ENCODE measurements at places on chromosomes 4 and X.

- DNase-seq: no peak
These were observed 29.3 kb downstream of the DAPP1 start for GRCh38 chr4:99845708-99846469.

DNA sequence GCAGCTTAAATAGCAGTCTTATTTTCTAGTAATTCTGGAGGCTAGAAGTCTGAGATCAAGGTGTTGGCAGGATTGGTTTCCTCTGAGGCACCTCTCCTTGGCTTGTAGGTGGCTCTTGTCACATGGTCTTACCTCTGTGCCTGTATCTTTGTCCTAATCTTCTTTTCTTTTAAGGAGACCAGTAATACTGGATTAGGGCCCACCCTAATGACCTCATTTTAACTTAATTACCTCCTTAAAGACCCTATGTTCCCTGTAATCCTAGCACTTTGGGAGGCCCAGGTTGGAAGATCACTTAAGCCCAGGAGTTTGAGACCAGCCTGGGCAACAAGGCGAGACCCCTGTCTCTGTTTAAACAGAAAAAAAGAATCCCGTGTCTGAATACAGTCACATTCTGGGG lies 38.9 kb downstream of the ARHGAP10 start:
- DNase-seq: no peak

DNA sequence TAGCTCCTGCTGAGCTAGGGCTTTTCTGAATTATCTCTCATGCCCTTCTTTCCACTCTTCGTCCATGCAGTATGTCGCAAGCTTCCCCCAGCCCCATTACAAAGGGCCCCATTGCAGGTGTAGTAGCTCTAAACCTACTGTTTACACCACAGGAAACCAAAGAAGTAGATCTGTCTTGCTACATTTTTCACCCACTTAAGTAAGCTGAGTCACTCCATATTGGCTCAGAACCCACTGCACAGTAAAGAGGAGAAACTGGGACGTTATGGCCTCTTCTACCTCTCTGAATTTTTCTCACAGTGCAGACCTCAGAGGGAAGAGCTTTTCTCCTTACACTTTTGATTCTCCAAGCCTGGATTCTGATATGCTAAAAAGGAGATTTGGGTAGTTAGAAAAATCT lies 200.2 kb downstream of the SMARCA1 start:
- DNase-seq: no peak

- DNase-seq: no peak
These were observed 56.4 kb downstream of the DCX start for GRCh38 chrX:111355523-111356115.

GRCh38 chr4:40722576-40723161 lies 27.1 kb upstream of the NSUN7 start:
- DNase-seq: no peak

GRCh38 chrX:118360429-118361125 lies 14.7 kb downstream of the WDR44 start:
- DNase-seq: no peak

DNA sequence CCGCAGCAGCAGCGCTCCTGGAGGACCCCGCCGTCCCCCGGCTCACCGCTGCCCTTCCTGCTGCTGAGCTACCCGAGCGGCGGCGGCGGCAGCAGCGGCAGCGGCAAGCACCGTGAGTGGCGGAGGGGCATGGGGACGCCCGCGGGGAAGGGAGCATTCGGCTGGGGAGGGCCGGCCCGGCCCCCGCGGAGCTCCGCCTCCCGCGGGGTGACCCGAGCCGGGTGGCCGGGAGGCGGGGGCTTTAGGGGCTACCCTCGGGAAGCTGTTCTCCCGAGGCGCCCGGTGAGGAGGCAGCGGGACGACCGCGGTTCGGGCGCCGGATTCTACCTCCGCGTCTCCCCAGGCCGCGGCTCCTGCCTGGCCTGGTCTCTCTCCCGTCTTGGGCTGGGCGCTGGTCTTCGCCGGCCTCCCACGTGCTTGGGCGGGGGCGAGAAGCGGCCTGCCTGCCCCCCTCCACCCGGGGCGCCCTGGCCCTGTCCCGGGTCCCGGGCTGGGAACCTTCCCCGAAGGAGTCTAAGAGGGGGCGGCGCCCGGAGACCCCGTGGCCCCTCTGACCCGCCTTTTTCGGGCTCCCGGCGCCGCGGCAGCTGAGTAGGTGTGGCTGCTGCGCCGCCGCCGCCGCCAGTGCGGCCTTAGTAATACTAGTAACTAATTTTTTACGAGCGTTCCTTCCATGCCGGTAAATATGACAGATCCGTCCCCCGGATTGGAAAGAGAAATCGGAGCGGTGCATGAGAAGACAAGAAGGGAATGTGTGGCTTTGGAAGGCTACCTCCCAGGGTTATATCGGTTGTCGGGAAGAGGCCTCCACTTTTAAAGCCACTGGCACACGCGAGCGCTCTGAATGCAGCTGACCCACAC lies 16.4 kb upstream of the RUFY3 start:
- DNase-seq: peak; percentile 41

GRCh38 chrX:56920338-56920997 lies 74.9 kb downstream of the SPIN3 start:
- DNase-seq: no peak

- no peak for DNase-seq
These were observed 13.8 kb downstream of the GEMIN8 start for GRCh38 chrX:14015941-14016340.

- peak; percentile 53 for DNase-seq
These were observed 41.2 kb downstream of the LONRF3 start for GRCh38 chrX:119015407-119016237.

DNA sequence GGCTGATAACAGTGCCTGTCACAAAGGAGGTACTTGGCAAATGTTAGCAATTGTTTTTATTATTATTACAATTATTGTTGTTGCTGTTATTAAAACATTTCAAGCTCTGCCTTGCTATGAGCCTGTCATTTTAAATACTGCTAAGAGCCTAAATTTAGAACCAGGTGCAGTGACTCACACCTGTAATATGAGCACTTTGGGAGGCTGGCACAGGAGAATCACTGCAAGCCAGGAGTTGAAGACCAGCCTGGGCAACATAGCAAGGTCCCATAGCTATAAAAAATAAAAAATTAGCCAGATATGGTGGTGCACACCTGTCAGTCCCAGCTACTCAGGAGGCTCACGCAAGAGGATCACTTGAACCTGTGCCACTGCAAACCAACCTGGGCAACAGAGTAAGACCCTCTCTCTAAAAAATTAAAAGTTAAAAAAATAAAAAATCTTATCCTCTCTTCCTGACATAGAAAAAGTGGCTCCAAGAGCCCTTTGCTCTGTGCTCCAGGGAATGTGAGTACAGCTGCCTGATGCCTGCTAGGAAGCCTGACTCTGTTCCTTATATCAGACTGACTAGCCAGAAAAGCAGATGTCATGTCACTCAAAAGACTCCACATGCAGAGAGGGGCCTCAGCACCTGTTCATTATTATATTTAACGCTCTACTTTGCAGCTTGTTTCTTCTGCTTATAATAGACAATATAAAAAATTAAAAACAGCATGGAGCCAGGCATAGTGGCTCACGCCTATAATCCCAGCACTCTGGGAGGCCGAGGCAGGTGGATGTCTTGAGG lies 234.0 kb downstream of the OPHN1 start:
- no peak for DNase-seq

- DNase-seq: no peak
These were observed 1.9 kb upstream of the G3BP2 start for GRCh38 chr4:75675004-75675531.

DNA sequence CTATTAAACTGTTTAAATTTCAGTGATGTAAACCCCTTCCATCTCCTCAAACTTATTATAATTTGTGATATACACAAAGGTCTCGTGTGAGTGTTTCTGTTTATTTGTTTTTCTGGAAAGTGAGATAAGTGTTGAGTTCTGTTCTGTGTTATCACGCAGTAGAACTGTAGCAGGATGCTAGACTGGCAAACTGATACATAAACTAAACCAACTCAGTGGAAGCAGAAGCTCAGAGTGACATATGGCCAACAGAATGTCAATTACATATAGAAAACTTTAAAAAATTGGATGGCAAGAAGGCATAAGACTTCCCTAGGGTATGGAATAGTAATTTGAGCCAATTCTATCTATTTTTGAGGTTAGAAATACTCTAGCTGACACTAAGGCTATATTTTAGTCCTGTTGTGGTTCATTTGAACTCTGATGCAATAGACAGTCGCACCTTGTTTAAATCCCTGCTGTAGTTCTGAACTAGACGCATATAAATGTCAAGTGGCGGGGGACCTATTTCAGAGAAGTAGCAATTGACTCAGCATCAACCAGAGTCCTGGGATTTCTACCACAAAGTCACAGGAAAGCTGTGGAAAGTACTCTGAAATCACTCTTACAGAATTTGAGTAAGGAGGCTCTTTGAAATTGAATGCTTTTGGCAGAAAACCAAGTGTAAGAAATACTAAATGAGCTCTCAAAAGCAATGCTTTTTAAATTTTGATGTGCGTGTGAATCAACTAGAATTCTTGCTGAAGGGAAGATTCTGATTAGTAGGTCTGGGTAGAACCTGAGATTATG lies 294.4 kb downstream of the INPP4B start:
- DNase-seq: no peak

- no peak for DNase-seq
These were observed 98.0 kb downstream of the MAML3 start for GRCh38 chr4:140056015-140056414.

DNA sequence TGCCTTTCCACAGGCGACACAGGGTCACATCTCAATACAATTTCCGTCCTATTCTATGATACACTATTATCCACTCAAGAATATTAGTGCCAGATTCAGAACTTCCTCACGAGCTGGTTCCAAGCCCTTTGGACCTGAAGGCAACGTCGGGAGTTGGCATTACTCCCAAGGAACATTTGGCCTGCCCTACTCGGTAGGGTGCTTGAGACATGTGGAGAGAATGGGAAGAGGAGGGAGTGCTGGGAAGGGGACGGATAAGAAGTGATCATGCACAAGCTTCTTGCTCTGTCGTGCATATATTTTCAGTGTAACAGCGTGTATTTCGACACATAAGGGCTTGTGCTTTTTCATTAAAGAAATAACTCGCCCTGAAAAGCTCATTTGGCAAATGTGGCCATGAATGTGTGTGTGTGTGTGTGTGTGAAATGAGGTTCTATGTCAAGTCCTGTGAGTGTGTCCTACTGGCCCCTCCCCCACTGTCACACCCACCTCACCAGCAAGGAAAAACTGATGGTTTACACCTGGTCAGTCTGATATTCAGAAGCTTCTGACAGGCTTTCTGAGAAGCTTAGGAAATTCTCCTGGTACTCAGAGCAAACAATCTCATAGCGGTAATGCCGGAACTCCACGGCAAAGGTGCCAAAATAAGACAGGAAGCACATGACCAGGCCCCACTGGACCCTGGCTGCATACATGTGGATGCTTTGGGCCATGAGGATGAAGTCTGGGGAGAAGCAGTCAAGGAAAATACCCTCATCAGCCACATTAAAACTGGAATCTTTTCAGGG lies 54.8 kb downstream of the ENOPH1 start:
- DNase-seq: no peak

DNA sequence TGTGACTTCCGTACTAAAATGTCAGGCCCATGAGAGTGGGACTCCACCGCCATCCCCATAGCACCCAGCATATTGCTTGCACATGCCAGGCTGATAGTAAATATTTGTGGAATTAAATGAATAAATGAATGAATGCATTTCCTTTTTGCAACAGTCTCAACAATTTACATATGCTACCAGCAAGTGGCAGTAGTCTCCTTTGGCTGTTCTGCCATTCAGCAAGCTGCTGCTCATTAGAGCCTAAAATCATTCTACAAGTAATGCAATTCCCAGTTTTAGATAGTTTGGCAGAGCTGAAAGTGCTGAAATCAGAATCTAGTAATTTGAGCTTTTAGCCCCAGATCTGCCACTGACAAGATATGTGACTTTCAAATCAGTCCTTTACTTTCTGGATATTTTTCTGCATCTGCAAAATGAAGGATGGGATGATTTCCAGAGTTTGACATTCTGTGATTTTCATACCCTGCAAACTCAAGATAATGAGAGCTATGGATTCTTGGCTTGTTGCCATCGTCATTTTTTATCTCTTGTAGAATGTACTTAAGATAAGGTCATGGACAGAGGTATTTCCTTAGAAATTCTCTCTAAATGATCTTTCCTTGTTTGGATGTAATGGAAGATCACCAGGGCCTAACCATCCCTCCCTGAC lies 35.7 kb upstream of the INTS6L start:
- peak; percentile 20 for DNase-seq

- DNase-seq: no peak
These were observed 121.9 kb downstream of the RBMX2 start for GRCh38 chrX:130523460-130524394.

DNA sequence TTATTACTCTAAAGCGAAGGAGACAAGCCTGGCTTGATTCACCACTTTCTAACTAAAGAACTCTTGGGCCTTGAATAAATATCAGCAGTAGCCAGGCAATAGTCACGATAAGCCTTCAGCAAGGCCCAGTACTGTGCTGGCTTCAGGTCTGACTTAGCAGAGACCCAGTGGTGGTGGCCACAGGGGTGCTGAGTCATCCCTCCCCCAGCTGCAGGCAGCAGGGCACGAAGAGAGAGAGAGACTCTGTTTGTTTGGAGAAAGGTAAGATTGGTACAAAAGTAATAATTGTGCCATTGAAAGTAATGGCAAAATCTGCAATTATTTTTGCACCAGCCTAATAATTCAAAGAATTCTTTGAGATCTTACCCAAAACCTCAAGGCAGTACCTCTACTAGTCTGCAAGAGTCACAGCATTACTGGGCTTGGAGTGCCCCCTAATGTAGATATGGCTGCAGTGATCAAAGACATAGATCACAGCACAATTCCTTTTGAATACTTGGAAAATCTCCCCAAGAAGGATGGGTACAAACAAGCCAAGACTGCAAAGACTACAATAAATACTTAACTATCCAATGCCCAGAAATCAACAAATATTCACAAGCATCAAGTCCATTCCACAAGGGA lies 159.5 kb upstream of the USP38 start:
- DNase-seq: peak; percentile 46

DNA sequence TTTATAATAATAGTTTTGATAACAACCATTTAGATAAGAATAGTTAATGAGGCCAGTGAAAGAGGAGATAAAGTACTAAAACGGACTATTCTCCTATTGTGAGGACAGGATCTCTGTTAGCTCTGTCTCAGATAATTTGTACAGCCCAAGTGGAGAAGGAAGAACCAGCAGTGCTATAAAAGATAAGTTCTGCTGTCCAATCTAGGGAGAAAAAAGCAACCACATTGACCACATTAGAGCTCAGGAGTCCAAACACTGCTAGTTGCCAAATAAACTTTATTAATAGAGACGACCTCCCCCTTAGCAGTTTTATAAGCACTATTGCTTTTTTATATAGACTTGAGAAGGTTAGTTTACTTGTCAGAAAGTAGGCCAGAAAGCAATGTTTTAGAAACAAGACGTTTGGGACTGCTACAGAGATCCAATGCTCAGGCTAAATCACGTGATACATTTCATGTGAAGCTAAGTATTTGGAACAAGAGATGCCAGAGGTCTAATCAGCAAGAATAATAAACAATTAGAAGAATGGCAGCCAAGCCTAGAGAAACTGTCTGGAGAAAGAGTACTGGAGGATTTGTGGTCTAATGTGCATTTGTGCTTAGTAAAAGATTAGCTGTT lies 15.9 kb downstream of the IL15 start:
- no peak for DNase-seq

- no peak for DNase-seq
These were observed 63.3 kb downstream of the CCSER1 start for GRCh38 chr4:90190525-90190924.

GRCh38 chr4:36164900-36165630 lies 79.2 kb downstream of the ARAP2 start:
- no peak for DNase-seq
